ENCODE measurements at places on chromosomes 16 and 17. TPM values are rescaled to one million over a fixed set of nuclear protein-coding genes. Genes with fewer than 3 reads are reported as not detected.

The KRT32 gene
- total RNA-seq, result not detected

The MEOX1 gene
- total RNA-seq, result not detected

The WRAP53 gene
- 1.6 TPM for total RNA-seq

The CCL15 gene
- not detected for total RNA-seq

The WFIKKN1 gene
- not detected for total RNA-seq

The ABCC12 gene
- total RNA-seq, result not detected

- DNase-seq, result no peak
Measured at GRCh38 chr16:27465483-27465879, 63.5 kb downstream of the IL21R start.

- DNase-seq, result peak; percentile 92
Measured at GRCh38 chr16:4500272-4500671, 24.1 kb downstream of the HMOX2 start.

DNA sequence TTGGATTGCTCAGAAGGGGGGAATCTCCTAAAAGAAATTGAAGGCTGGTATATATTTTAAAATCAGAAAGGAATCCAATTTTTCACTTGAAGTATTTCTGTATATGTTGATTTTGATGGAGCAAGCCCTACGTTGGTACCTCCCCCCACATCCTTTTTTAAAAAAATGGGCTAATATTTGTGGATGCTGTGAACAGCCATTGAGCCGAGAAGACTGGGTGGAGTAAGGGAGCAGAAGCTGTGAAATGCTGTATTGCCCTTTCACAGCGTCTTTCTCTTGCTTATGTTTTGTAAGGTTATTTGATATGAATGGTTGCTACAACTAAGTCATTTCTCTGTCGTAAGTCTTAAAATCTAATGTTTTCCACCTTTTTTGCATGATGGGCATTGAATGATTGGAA lies 2.3 kb downstream of the PAFAH1B1 start:
- peak; percentile 58 for DNase-seq

DNA sequence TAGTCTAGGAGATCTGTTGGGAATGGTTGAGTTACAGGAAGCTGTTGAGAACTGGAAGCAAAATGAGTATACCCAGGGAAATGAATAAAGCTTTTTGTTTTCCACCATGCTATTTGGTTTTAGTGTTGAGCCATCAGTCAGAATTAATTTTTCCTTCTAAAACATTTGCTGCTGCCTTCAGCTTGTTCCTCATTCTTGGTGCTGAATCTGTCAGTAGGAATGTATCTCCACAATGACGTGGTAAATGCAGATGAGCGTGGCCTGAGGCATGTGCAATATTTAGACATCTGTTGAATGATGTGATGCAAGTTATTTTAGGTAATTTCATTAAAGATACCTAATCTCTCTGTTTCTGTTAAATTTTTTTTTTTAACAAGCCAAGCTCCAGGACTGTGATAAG lies 10.9 kb downstream of the HAPSTR1 start:
- DNase-seq, result peak; percentile 94
